A549 treated with CpdA at 1 μM for 4 hours (cell line): ENCODE measurements at places on chromosomes 3 and 15. TPM values are rescaled to one million over a fixed set of nuclear protein-coding genes. Genes with fewer than 3 reads are reported as not detected.

Gene OXTR
- total RNA-seq = 9.0 to 10.9 TPM (median 9.4 TPM) in 5 replicates

Gene TMCC1
- 8.8 to 39.9 TPM (median 11.0 TPM) in 5 replicates for total RNA-seq

Gene CD86
- not detected in 5 replicates for total RNA-seq

Gene TMIE
- total RNA-seq = 0.06 to 0.17 TPM (median 0.16 TPM) in 3 of 5 replicates, not detected in the others

Gene GABRB3
- 63.6 to 86.1 TPM (median 78.5 TPM) in 5 replicates for total RNA-seq

Gene OSBPL10
- total RNA-seq = 15.1 to 18.5 TPM (median 15.5 TPM) in 5 replicates

Gene PATL2
- total RNA-seq = 0.08 to 0.34 TPM (median 0.13 TPM) in 3 of 5 replicates, not detected in the others

Gene LSMEM2
- total RNA-seq = 0.05 to 0.14 TPM (median 0.13 TPM) in 3 of 5 replicates, not detected in the others

Gene CHRM5
- 0.01 to 0.02 TPM in 2 of 5 replicates, not detected in the others for total RNA-seq

Gene DYNC1LI1
- 36.8 to 42.5 TPM (median 38.4 TPM) in 5 replicates for total RNA-seq

Gene TLR9
- total RNA-seq = 0.08 TPM in 2 of 5 replicates, not detected in the others

Gene C3orf70
- 0.02 TPM in 1 of 5 replicates, not detected in the others for total RNA-seq

Gene SPRED1
- total RNA-seq = 7.6 to 12.5 TPM (median 8.9 TPM) in 5 replicates

Gene LDHAL6B
- total RNA-seq = not detected in 5 replicates

Gene C3orf20
- total RNA-seq = not detected in 5 replicates

Gene CCNB2
- total RNA-seq = 97.0 to 114 TPM (median 102 TPM) in 5 replicates

Gene DPPA4
- not detected in 5 replicates for total RNA-seq

Gene ALPK3
- total RNA-seq = 0.03 to 0.21 TPM (median 0.10 TPM) in 5 replicates

Gene MESP2
- 0.41 to 0.73 TPM (median 0.51 TPM) in 4 of 5 replicates, not detected in the other for total RNA-seq

Gene CMTM8
- 6.2 to 10.7 TPM (median 9.7 TPM) in 5 replicates for total RNA-seq

Gene HEMK1
- total RNA-seq = 4.9 to 6.9 TPM (median 6.5 TPM) in 5 replicates

Gene KY
- 0.06 to 0.15 TPM (median 0.08 TPM) in 5 replicates for total RNA-seq

Gene ECE2
- total RNA-seq = not detected in 5 replicates

Gene GPR160
- 1.2 to 2.0 TPM (median 1.8 TPM) in 5 replicates for total RNA-seq

Gene SEMA3F
- 7.1 to 10.5 TPM (median 10.0 TPM) in 5 replicates for total RNA-seq

Gene PDCD6IP
- 133 to 168 TPM (median 158 TPM) in 5 replicates for total RNA-seq

Gene SEMA6D
- not detected in 5 replicates for total RNA-seq

Gene GPR149
- not detected in 5 replicates for total RNA-seq

Gene DPPA2
- total RNA-seq = not detected in 5 replicates

Gene NRROS
- not detected in 5 replicates for total RNA-seq

Gene KBTBD12
- total RNA-seq = not detected in 5 replicates

Gene MRPL46
- 55.7 to 68.9 TPM (median 62.7 TPM) in 5 replicates for total RNA-seq

Gene SH2D7
- not detected in 5 replicates for total RNA-seq

Gene PCOLCE2
- total RNA-seq = 26.5 to 38.8 TPM (median 32.5 TPM) in 5 replicates

Gene SYNPR
- total RNA-seq = not detected in 5 replicates

Gene HTR3E
- total RNA-seq = not detected in 5 replicates

Gene C2CD4A
- 0.02 to 0.05 TPM (median 0.04 TPM) in 4 of 5 replicates, not detected in the other for total RNA-seq

Gene TGM5
- not detected in 5 replicates for total RNA-seq

Gene C3orf49
- not detected in 5 replicates for total RNA-seq

Gene ATP13A5
- total RNA-seq = not detected in 5 replicates

Gene CCR2
- not detected in 5 replicates for total RNA-seq

Gene NMB
- 15.2 to 25.8 TPM (median 23.7 TPM) in 5 replicates for total RNA-seq

Gene BCHE
- 0.54 to 1.4 TPM (median 0.94 TPM) in 5 replicates for total RNA-seq

Gene SLC2A2
- total RNA-seq = not detected in 5 replicates

Gene RBM5
- 30.1 to 34.5 TPM (median 32.8 TPM) in 5 replicates for total RNA-seq
